ENCODE measurements at places on chromosomes 12 and 14. TPM values are rescaled to one million over a fixed set of nuclear protein-coding genes. Genes with fewer than 3 reads are reported as not detected.

DNA sequence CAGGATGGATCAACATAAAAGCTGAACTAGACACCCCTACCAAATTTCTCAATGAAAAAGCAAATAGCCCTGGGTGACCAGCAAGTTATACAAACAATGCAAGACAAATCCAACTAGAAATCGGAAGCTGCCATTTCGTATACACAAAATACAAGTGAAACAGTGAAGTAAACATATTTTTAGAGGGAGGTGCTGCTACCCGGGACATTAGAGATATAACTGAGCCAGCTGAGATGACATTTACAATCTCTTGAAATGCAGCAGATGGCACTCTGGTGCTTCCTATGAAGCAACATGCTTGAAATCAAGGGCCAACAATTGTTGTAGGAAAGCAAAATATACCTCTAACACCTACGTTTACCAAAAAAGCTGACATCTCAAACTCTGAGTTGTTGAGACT lies 25.5 kb downstream of the BDKRB1 start:
- H3K4me1 ChIP-seq, result peaks cover 44% of the 10 kb centered on the region
- H3K27me3 ChIP-seq, result no peaks in the 10 kb centered on the region
- no peak for DNase-seq
- no peaks in the 10 kb centered on the region for H3K36me3 ChIP-seq
- no peak overlapping the region for H3K4me3 ChIP-seq

GRCh38 chr12:57127726-57128518 lies at the start of gene LRP1:
TSS of gene LRP1 (plus strand) at chr12:57128483. CDS start at chr12:57128965, 482 bp downstream.
- peaks cover 14% of the 10 kb centered on the region for H3K36me3 ChIP-seq
- peaks cover 37% of the 10 kb centered on the region for H3K4me1 ChIP-seq
- DNase-seq, result peak; percentile 85
- no peaks in the 10 kb centered on the region for H3K27me3 ChIP-seq
- peak within 1 kb of the TSS; percentile 36 for H3K27ac ChIP-seq

Gene SRRM4
- total RNA-seq, result not detected

- DNase-seq, result no peak
- peaks cover 8% of the 10 kb centered on the region for H3K27me3 ChIP-seq
- no peak overlapping the region for H3K4me3 ChIP-seq
- H3K4me1 ChIP-seq, result no peaks in the 10 kb centered on the region
Observed at GRCh38 chr14:65827520-65827919, 415.0 kb downstream of the FUT8 start.

DNA sequence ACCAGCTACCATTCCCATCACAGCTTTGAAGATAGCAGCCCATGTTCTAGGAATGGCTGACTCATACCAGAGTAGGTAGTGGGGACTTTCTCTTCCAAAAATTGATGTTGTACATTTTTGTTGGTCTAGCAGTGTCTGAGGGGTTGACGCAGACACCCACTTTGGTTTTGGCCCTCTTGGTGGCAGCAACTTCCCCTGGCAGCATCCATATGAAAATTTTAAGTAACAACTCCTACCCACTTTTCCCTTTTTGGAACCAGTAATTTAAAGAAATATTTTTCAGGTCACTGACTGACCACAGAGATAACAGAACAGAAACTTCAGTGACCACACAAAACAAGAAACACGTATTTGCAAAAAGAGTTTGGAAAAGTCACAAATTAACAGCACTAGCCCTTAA lies 162.0 kb upstream of the TMCC3 start:
- H3K4me3 ChIP-seq, result no peak overlapping the region
- no peaks in the 10 kb centered on the region for H3K27me3 ChIP-seq
- H3K36me3 ChIP-seq, result no peaks in the 10 kb centered on the region
- no peak for DNase-seq
- no peak overlapping the region for H3K27ac ChIP-seq
- H3K4me1 ChIP-seq, result no peaks in the 10 kb centered on the region

GRCh38 chr14:71245659-71246361 lies 338.6 kb downstream of the PCNX1 start:
- no peak overlapping the region for H3K4me3 ChIP-seq
- H3K36me3 ChIP-seq, result no peaks in the 10 kb centered on the region
- no peaks in the 10 kb centered on the region for H3K27me3 ChIP-seq

Data from SJSA1 (cell line).